ENCODE measurements at places on chromosomes 4 and X.

- DNase-seq = no peak
Observed at GRCh38 chr4:21517126-21517859, 431.3 kb downstream of the KCNIP4 start.

- DNase-seq = no peak
Observed at GRCh38 chr4:1599026-1599481, 85.1 kb downstream of the FAM53A start.

- DNase-seq = no peak
Observed at GRCh38 chrX:3307881-3308280, 38.6 kb downstream of the MXRA5 start.

GRCh38 chr4:8818063-8818881 lies 53.4 kb downstream of the HMX1 start:
- DNase-seq = no peak

DNA sequence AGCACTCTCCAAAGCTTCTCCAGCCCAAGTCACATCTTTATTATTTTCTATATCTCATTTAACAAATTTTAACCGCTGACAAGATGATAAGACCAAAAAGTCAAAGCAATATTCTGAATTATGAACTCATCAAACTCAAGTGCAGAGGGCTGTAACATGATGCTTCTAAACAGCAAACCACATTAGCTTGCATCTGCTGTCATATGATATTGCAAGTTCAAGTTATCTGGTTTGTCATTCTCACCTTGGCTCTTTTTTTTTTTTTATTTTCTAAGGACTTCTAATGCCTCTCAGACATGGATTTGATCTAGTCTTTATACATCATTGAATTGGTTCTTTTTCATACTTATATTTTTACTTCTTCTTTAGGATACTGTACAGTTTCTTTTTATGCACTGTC lies 93.4 kb downstream of the SLC10A7 start:
- no peak for DNase-seq

Measured in stimulated activated CD8-positive, alpha-beta memory T cell treated with anti-CD3 and anti-CD28 coated beads, Interleukin-4, amount 100 ng/mL, for 1 hour (primary cell).